Stimulated activated CD4-positive, alpha-beta T cell treated with anti-CD3 and anti-CD28 coated beads, Interleukin-4, amount 100 ng/mL, for 4 hours (primary cell): ENCODE measurements at places on chromosomes 7 and 10.

DNA sequence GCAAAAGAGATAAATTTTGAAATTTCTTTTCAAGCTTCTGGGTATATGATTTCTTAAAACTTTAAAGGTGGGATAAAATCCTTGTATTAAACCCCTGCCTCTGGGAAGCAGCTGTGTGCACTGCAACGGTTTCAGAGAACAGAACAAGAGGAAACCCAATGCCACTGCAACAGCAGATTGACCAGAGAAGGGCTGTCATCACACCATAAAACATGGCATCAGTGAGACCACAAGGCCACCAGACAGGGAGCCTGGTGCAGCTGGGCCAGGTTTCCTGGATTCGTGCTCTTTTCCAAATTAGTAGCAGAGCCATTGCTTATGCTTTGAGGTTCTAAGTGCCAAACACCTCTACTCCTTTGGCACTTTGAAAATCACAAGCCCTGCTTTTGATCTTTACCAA lies 152.4 kb downstream of the PRPF18 start:
- no peak for DNase-seq

GRCh38 chr7:95649546-95649945 lies 53.2 kb upstream of the PDK4 start:
- no peak for DNase-seq

DNA sequence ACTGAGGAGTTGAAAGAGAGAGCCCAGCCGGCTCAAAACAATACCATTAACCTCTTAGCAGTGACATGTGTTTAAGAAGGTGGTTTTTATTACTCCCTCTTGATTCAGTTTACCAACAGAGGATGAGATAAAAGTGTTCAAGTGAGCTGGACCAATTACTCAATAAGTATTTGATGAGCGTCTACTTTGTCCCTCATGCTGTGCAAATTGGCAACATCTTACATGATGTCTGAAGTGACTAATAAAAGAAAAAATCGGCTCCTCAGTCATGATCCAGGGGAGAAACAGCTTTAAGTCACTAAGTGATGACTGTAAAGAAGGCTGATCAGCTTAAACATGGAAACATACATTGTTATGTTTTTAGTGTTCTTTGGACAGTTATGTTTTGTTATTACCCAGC lies 7.8 kb downstream of the WNT16 start:
- DNase-seq = no peak

DNA sequence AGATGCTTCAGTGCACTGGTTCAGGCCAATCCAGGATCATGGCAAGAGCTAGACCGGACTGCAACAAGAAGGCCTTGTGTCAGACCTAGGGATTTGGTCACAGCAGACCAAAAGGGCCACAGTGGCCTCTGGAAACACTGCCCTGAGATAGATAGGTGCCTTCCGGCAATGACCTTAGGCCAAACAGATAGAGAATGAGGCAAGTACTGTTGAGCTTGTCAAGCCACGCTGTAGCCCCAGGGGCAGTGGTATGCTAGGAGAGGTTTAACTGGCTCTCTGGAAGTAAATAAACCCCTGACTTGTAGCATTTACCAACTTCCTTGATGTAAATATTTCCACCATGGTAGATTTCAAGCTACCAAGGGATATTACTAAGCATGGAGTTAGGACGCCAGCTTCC lies 197.5 kb downstream of the GRID1 start:
- no peak for DNase-seq

- DNase-seq = no peak
These were observed 14.2 kb downstream of the DNAJC9 start for GRCh38 chr10:73232887-73233286.

- no peak for DNase-seq
These were observed 26.2 kb downstream of the CCDC6 start for GRCh38 chr10:59880019-59880717.

DNA sequence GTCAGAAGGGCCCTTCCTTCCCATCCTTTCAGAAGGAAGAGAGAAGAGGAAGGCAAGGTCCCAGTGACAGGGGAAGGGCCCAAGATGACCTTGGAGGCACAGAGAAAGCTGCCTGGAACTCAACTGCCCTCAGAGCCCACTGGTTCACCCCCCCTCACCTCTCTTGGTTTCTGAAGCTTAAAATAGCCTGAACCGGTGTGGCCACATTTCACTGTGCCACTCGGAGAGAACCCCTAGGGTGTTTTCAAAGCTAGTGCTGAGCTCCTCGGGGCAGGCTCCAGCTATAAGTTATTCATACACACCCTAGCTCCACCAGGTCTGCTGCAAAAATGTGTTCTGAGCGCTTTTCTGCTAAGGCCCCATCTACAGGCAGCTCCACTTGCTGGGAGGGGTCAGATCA lies 60.9 kb upstream of the ADRB1 start:
- DNase-seq = no peak

DNA sequence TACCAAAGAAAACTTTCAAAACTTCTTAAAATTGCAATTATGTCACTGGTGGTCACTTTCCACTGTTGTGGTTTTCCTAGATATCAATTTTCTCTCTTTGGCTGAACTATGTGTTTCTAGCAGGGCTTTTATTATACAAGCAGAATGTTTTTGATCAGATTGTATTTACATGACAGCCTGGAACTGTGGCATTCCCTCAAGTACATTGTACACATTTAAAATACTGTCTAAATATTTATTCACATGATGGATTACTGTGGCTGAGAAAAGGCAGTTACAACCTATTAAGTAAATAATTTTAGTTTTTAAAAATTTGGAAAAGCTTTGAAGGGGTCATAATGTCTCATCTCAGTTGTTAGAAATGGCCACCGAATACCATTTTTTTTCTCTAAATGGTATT lies 231.9 kb upstream of the PPP1R3A start:
- no peak for DNase-seq

GRCh38 chr7:22150221-22150620 lies 204.5 kb upstream of the CDCA7L start:
- no peak for DNase-seq

DNA sequence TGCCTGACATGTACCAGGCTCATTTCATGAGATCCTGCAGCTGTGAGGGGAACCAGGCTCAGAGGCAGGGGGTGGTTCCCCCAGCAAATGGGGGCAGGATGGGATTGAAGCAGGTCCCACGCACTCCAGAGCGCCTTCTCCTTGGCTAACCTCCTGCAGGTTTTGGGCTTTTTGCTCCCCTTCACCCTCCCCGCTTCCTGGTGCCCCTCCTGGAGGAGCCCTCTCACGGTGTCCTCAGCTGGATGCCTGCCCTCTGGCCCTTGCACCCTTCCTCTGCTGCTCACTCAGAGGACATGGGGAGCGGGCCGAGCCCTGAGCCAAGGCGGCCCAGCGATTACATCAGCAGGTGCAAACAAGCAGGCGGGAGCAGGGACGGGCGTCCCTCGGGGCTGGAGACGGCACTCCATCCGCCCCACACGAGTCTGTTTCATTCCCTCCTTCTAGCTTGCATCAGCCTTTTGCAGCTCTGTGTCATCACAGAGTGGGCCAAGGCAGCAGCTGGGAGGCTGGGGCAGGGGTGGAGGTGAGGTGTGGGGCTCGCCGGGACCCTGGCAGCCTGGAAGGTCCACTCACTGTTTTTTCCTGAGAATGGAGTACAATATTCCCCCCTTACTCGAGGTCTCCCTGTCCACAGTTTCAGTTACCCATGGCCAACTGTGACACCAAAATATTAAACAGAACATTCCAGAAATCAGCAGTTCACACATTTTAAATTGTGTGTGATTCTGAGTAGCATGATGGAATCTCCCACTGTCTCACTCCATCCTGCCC lies 52.7 kb upstream of the SLC29A3 start:
- no peak for DNase-seq

- DNase-seq = no peak
These were observed 44.7 kb downstream of the KLF6 start for GRCh38 chr10:3740157-3740871.

DNA sequence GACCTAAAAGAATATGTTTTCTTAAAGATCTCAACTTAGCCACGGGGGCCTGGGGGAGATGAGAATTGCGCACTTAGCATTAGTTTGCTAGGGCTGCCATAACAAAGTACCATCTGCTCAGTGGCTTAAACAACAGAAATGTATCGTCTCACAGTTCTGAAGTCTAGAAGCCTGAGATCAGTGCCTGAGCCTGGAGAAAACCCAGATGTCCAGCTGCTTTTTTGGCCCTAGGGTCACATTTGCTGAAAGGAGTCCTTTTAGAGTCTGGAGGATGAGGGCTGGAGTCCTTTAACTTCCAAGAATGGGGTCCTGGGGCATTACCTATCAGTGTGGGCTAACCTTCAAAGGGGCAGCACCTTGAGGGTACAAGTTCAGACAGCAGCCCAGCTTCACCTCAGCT lies 48.2 kb downstream of the SMURF1 start:
- DNase-seq = no peak

DNA sequence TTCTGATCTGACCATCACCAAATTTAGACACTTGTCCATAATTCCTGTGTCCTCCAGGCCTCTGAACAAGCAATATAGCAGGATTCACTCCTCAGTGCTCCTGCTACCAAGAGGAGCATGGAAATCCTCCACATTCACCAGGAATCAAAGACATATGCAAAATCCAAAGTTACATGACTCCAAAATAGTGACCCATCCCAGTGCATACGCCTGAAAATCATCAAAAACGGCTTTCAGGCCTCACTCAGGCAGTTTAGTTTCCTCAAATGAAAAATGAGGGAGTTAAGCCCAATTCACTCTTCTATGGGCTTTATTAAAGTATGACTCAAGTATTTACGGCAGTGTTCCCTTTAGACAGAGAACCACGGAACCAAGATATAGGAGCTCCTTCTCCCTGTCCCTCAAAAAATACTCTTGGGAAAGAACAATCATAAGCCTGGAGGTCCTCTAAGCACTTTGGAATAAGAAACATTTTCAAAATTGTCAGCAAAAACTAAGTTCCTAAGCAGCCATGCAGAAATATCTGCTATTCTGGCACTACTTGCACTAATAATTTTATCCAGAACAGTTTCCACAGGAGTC lies 240.7 kb downstream of the PARD3 start:
- no peak for DNase-seq

DNA sequence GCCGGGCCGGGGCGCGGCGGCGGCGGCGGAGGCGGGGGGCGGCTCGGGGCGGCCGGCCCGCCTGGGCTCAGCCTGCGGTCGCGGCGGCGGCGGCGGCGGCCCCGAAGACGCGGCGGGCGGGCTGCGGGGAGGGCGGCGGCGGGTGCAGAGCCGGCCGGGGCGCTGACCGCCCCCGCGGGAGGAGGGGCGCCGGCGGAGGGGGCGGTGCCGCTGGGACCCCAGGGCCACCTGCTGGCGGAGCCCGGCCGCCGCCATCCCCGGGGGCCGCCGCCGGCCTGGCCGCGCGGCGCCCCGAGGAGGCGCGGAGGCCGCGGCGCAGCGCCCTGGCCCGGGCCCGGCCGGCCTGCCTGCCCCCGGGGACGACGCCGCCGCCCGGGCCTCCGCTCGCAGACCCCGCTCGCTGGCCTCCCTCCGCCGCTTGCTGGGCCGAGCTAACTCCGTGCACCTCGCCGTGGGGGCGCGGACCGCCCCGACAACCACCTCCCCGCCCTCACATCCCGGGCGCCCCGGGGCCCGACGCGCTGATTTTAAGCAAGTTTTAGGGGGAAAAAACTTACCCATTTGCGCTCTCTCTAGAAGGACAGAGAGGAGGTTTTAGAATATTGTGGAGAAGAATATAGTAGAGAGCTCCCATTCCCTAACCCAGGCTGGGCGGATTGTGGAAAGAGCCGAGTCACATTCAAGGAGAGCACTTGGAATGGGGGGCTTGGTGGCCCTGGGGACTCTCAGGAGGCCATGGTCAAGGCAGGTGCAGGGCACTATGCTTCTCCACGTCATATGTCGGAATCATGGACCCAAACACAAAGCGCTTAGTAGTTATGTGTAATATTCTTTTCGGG lies at the start of gene BEND7:
Gene BEND7 (minus strand): TSS at position 140 of the 839 bp plus-strand sequence. CDS start 481 bp downstream, outside the sequence.
- DNase-seq = peak; percentile 14

DNA sequence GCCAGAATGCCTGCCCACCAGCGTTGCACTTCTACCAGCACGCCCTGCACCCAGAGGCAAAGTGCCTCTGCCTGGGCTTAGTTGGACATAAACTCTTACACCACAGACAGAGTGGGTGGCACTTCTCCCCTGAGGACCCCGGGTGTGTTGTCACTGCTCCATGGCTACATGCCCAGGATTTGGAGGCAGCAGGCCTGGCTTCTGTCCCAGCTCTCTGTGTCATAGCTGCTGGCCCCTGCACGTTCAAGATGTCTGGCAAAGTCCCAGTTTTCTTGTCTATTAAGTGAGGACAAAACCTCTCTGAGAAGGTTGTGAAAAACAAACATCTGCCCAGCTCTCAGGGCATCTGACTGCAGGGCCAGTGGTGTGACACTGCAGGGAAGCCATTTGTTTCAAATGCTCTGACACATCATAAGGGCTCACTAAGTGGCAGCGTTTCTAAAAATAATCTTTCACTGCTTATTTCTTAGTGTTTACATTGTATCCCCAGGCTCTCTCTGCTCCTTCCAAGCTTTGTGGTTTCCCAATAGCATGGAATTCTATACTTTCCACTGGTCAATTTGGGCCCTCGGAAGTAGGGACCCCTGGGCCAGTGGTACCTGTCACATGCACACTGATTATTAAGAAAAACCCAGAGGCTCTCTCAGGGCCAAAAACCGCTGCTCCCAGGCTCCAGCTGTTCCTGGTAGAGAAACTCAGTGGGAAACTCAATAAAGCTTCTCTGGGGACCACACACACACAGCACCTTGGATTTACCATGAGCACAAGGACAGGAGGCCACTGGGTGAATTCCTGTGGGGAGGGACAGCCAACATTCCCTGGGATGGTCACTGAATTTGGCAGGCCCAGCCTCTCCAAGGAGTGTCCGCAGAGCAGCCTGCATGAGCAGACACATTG lies 86.2 kb upstream of the ANLN start:
- DNase-seq = no peak

DNA sequence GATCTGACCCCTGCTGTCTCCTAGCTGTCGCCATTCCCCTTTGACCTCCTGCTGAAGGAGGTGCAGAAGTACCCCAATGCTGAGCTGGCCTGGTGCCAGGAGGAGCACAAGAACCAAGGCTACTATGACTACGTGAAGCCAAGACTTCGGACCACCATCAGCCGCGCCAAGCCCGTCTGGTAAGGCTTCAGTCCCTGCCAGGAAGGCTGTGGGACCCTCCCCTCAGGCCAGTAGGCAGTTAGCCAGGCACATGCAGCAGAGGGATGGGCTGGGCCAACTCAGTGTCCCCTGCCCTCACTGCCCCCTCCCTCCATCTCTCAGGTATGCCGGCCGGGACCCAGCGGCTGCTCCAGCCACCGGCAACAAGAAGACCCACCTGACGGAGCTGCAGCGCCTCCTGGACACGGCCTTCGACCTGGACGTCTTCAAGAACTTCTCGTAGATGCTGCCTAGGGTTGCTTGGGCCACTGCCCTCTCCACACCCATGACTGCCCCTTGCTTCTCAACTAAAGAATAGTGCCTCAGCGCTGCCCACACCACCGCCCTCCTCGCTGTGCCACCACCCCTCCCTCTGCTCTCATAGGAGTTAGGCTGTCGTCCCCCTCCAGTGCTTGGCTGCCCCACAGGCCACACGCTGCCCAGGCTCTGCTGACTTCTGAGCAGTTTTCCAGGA lies 41.0 kb upstream of the ZMIZ2 start:
- no peak for DNase-seq

- no peak for DNase-seq
These were observed 85.9 kb upstream of the TBX20 start for GRCh38 chr7:35339811-35340210.

- no peak for DNase-seq
These were observed 146.3 kb upstream of the LRGUK start for GRCh38 chr7:133980804-133981203.
